ENCODE measurements at places on chromosomes 5 and 9.

DNA sequence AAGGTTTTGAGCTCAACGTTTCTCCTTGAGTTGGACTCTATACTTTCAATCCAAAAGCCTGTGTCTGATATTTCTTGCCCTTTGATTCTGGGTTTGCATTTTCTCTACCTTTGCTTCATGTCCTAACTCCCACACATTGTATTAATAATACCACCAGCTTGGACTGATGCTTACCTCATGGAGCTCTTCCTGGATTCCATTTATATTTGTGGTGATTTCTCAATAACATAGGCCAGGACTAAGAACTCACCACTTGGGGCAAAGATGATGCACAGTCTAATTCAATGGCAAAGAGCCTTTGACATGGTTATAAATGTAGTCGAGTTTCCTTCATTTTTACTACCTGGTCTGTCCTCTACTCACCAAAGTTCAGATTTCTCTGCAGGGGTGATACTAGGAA is 27.5 kb upstream of the EFNA5 start:
- DNase-seq = no peak
- H3K4me3 ChIP-seq = no peak overlapping the region
- no peak overlapping the region for H3K27ac ChIP-seq
- H3K27me3 ChIP-seq = no peaks in the 10 kb centered on the region

- peak; percentile 18 for DNase-seq
- no peak overlapping the region for H3K27ac ChIP-seq
- H3K36me3 ChIP-seq = no peaks in the 10 kb centered on the region
Observed at GRCh38 chr9:27003426-27004077, 1.9 kb downstream of the LRRC19 start.

DNA sequence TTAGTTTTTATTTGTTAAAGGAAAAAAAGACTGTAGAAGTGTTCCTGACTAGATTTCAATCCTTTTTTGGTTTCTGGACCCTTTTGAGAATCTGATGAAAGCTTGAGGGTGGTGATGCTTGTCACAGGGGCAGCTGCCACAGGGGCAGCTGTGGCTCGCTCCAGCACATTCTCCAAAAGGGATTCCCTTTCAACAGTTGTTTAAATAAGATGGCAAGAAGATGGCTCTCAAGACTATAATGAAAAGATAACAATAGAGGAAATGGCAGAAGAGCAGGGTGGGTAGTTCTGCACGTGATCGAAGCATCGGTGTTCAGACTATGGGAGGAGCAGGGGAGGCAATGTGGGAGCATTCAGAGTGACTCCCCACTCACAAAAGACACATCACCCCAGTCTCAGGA is 46.5 kb upstream of the TNFAIP8 start:
- H3K27me3 ChIP-seq = no peaks in the 10 kb centered on the region
- H3K4me3 ChIP-seq = no peak overlapping the region
- H3K4me1 ChIP-seq = no peaks in the 10 kb centered on the region

DNA sequence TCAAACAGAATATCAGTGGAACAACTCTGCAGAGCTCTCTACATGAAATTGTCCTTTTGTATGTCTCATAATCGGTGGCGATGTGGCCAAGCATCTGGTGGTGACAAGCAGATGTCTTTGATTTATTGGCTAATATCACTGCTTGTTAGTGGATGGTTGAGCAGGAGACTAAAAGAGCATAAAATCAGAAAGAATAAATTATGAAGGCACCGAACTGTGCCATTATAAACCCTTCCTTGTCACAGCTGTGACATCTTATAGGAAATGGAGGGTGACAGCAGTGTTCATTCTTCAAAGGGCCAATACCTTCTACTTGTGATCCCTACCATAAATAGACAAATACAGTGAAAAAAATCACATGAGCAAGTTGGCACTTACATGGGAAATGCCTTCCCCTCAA is 1404.3 kb downstream of the MAT2B start:
- H3K4me1 ChIP-seq = no peaks in the 10 kb centered on the region
- H3K27ac ChIP-seq = no peak overlapping the region
- DNase-seq = no peak
- H3K27me3 ChIP-seq = no peaks in the 10 kb centered on the region

DNA sequence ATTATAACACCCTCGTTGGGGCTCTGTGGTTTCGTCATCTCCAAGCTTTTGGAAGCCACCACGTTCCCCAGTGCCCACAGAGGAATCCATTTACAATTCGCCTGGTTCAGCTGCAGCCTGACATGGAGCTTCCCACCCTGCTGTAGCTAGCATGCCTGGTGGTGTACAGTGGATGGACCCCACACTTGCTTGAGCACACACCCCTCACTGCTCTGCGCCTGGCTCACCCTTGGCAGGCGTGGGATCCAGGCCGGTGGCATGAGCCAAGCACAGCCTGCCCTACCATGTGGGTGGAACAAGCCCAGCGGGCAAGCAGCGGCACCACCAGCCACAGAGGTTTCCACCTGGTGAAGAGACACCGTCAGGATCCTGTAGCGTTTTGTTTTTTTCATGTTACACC is 1045.7 kb upstream of the CDH9 start:
- H3K27me3 ChIP-seq = no peaks in the 10 kb centered on the region
- no peak overlapping the region for H3K27ac ChIP-seq
- H3K36me3 ChIP-seq = no peaks in the 10 kb centered on the region

DNA sequence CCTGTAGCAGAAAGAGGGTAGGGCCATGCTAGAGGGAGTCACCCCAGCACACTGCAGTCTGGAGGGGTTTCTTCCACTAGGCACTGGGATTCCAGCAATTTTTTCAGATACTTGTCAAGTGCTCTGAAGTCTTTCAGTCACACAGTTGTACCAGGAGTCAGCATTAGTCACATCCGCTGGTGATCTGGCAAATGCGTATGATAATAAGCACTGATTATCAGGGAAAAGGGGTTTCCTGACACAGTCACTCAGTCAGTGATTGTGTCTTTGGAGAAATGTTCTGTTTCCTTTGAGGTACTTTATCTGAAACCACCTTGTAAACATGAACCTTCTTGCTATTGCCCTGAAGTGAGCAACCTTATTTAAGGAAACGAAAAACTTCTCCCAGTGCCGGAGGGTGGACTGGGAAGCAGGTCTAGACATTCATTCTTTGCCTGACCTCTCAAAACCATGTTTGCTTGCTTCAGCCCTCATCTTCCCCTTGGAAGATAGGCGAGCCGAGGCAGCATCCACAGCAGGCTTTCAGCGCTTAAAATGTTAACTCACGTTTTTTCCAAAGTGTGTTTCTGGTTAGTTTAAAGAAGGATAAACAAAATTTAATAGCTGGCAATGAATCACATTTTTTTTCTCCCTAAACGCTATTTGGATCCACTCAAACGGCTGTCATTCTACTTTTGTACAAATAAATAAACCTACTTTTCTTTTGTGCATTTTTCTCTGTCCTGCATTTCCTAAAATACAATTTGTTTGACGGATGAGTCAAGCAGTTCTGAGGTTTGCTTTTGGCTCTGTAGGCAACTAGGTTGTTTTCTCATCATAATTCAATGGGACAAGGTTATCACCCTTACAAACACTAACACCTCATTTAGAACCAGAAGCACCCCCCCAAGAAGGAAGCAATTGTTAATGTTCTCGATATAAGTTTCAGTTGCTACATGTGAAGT is 77.7 kb downstream of the FOXD1 start:
- no peak overlapping the region for H3K27ac ChIP-seq
- DNase-seq = no peak
- H3K36me3 ChIP-seq = no peaks in the 10 kb centered on the region
- no peaks in the 10 kb centered on the region for H3K27me3 ChIP-seq
- no peak overlapping the region for H3K4me3 ChIP-seq

DNA sequence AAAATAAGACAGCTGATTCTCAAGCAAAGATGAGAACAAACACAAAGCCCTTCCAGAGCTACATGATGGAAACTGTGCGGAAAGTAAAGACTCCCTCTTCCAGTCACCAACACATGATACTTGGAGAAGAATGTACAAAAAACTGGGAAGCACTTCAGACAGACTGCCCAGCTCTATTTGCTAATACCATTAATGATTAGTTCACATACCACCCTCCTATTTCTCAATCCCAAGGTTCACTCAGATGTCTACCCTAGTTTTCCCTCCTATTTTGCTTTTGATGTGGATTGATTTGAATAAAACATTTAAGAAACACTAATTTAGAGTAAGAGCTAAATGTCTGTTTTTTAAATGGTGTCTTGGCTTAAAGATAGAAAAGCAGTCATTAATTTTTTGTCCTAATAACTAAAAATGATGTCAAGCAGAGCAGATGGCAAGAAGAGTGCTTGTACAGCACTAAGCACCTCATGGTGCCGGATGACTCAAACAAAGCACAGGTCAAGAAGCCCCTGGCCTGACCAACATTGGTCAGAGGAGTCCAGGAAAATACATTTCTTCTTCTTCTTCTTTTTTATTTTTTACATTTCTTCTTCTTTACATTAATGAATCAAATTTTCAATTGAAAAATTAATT is 639.4 kb downstream of the PDE4D start:
- H3K36me3 ChIP-seq = no peaks in the 10 kb centered on the region
- DNase-seq = no peak
- H3K27ac ChIP-seq = no peak overlapping the region
- no peaks in the 10 kb centered on the region for H3K4me1 ChIP-seq
- no peak overlapping the region for H3K4me3 ChIP-seq

DNA sequence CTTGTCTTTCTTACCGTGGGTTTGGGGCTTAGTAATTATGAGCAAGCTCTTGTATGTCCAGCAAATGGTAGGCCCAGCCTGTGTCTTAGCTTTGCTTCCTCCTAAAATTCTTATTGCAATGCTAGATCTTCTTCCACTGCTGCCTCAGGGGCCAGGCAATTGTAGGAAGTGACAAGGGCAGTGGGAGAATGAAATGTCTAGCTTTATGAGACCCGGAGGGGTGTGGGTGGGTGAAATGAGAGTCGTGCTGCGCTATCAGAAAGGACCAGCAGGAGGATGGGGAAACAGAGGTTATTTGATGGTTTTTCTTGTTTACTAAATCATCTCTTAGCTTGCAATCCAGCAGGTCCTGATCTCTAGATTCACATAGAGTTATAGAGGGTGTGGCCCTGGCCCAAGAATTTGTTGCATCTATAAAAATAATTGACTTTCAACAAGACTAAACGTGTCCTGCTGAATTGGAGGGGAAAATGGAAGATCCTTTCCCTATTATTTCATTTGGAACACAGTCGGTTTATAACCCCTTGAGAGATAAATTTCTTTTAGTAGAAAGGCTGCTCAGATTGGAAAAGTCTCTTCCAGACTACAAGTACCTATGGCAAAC is 43.7 kb downstream of the ZNF366 start:
- no peak overlapping the region for H3K4me3 ChIP-seq
- H3K4me1 ChIP-seq = no peaks in the 10 kb centered on the region
- DNase-seq = no peak
- no peaks in the 10 kb centered on the region for H3K36me3 ChIP-seq
- H3K27me3 ChIP-seq = no peaks in the 10 kb centered on the region
- H3K27ac ChIP-seq = no peak overlapping the region

GRCh38 chr9:107487521-107488374 is 1.8 kb downstream of the KLF4 start:
- H3K36me3 ChIP-seq = no peaks in the 10 kb centered on the region
- peaks cover 14% of the 10 kb centered on the region for H3K4me1 ChIP-seq
- no peak overlapping the region for H3K27ac ChIP-seq
- DNase-seq = peak; percentile 85

DNA sequence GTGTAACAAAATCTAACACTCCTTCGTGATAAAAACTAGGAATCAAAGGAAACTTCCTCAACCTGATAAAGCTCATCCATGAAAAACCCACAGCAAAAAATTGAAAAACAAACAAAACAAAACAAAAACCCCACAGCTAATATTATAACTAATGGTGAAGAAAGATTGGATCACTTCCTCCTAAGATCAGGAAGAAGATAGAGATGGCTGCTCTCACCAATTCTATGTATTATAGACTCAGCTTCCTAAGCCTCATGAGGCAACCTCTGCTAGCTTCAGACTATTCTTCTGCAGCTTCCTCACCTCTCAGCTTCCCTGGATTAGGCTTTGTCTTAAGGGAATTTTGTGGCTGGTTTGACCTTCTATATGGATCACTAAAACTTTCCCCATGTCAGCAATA is 40.1 kb downstream of the PHAX start:
- no peak overlapping the region for H3K27ac ChIP-seq
- no peaks in the 10 kb centered on the region for H3K4me1 ChIP-seq
- H3K4me3 ChIP-seq = no peak overlapping the region
- H3K27me3 ChIP-seq = no peaks in the 10 kb centered on the region
- H3K36me3 ChIP-seq = no peaks in the 10 kb centered on the region

DNA sequence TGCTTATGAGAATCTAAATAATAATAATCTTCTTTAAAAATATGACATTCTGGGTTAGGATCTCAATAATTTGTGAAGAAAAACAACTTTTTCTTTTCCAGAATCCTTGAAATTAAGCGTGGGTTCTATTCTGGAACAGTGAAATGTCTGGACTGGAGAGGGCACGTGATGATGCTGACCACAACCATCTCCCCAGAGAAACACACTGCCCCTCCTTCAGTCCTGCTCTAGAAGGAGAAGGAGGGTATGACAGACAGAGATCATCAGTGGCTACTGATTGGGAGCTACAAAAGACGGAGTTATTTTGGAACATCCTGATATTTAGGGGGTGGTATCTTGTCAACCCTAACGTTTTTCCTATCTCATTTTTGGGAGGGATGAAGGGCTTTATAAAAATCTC is 40.2 kb downstream of the MEF2C start:
- DNase-seq = no peak
- H3K4me1 ChIP-seq = no peaks in the 10 kb centered on the region
- H3K27me3 ChIP-seq = no peaks in the 10 kb centered on the region
- no peaks in the 10 kb centered on the region for H3K36me3 ChIP-seq

- H3K4me1 ChIP-seq = peaks cover 32% of the 10 kb centered on the region
- DNase-seq = peak; percentile 53
- H3K27me3 ChIP-seq = no peaks in the 10 kb centered on the region
Observed at GRCh38 chr9:78030296-78030552, 1.4 kb downstream of the GNAQ start.

DNA sequence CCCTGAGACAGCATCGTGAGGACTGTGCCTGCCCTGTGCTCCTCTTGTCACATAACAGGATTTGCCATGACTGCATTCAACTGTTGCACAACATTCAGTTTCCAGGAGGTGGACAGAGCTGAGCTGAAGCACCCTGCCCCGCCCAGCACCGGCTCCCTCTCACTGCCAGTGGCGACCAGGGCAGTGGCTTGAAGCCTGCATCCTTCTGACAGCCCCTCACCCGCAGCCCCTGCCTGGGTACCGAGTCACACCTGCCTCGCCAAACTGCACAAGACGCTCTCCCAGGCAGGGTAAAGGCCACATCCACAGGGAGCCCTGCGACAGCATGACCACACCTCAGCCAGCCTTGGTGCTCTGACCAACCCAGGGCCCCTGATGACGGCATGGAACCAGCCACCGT is 59.9 kb upstream of the ZNF354A start:
- no peaks in the 10 kb centered on the region for H3K27me3 ChIP-seq
- DNase-seq = no peak
- no peaks in the 10 kb centered on the region for H3K36me3 ChIP-seq
- H3K4me3 ChIP-seq = no peak overlapping the region
- H3K4me1 ChIP-seq = no peaks in the 10 kb centered on the region
- no peak overlapping the region for H3K27ac ChIP-seq

DNA sequence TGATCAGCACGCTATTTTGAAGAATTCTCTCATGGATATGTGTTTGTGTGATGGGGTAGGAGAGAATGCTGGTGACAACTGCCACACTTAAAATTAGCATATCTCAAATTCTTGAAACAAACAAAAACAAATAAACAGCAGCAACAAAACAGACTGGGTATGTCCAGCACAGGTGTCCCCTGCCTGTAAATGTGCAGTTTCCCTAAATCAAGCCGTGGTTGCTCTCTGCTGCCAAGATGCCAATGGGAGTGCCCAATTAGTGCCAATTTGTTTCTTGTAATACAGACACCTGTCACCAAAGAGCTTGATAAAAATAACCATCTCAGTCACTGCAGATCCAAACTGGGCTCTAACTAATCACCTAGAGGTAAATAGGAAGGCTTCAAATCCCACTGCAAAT is 144.2 kb upstream of the SMARCA2 start:
- H3K36me3 ChIP-seq = no peaks in the 10 kb centered on the region
- no peak overlapping the region for H3K27ac ChIP-seq
- DNase-seq = no peak
- H3K27me3 ChIP-seq = no peaks in the 10 kb centered on the region

Data from neural progenitor cell (in vitro differentiated cells).